ENCODE measurements at places on chromosomes 3 and 15.

DNA sequence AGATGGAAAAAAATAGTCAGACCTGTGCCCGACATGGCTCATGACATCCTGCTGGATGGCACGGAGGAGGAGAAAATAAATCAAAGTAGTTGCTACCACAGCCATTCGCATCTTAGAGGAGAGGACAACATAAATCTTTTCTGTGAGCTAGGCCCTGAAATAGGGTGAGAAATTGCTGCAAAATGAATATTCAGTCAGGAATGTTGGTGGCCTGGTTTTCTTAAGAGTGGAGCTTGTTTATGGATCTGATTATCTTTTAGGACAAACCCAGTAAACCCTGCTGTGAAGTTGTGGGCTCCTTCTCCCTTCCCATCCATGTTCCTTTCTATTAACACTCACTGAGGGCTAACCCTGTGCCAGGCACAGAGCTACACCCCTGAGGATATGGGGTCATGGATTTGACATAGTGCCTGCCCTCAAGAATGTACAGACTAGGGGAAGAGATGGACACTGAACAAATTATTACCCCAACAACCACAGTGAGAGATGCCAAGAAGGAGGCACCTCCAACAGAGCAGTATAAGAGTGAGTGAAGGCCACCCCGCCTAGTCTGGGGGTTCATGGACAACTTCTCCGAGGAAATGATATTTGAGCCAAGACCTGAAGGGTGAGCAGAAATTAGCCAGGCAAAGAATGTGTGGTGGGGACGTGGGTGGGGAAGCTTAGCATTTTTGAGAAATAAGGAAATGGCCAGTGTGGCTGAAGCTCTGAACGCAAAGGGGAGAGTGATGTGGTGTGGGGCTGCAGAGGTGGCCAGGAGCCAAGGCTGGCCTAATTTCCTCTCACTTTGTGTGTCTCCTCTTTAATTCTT lies 68.9 kb upstream of the ARL8B start:
- no peak for DNase-seq

GRCh38 chr15:46618984-46619383 lies 984.2 kb downstream of the SQOR start:
- no peak for DNase-seq

GRCh38 chr3:142459096-142459495 lies 11.3 kb upstream of the XRN1 start:
- no peak for DNase-seq

DNA sequence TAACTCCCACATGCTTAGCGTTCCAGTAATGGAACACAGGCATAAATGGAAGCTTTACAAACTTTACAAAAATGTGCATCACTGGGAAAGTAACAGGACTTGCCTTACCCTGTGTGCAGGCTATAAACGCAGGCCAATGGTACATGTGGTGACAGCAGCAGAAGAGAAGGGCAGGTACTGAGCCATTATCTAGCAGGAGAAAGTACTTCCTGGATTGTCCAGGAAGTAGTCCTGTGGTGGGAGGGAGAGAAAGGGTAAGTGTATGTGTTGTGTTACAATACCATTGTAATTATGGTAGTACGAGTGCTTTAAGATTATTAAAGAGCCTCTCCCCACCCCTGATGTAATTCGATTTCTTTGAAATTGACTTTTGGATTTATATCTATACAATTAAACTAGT lies 5.3 kb downstream of the ATP1B3 start:
- no peak for DNase-seq

DNA sequence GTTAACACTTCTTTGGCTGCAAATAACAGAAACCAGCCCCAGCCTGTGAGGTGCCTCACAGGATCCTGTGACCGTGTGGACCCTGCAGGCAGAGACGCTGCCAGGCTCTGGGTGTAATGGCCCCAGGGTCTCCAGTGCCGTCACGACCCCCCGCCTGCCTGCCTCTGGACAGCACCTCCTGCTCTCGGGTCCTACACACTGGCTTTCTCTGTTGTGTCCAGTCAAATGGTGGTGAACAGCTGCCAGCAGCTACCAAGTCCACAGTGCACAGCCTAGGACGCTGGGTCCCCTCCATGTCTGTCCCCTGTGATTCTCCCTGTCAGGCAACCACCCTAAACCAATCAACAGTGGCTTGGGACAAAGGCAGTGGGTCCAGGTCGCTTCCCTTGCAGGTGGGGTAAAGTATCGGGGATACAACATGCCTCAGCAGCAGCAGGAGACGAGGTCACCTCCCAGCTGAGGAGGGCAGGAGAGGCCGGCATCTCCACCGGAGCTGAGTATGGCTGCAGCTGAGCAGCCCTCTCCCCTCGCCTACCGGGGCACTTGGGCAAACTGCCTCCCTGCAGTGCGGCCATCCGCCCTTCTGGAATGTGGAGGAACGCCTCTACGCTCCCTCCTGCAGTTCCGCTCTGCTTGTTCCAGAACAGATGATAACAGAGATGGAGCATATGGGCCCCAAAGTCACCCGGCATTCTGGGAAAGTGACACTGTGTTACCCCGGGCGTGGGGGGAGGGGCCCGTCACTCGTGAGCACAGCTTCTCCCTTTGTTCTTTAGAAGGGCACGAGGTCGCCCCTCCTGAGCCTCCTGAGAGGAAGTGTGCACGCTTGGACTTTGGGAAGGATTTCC lies 21.1 kb upstream of the SKOR1 start:
- DNase-seq, result no peak

DNA sequence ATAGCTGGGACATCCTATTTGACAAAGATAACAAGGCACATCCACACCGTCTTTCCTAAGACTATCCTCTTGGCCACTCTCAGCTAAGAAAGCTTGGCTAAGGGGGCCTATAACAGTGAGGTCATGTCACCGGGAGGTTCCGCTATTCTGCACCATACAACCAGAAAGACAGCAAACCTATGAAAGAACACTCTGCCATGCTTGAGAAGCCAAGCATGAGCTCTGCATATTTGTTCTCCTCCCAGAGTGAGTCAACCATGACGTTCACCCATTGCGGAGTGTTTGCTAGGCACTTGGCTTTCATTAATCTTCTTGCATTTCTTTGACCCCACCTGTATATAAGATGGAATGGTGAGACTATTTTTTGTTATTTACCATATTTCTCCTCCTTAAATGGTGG lies 141.2 kb downstream of the GMNC start:
- peak; percentile 7 for DNase-seq

- no peak for DNase-seq
Measured at GRCh38 chr3:72591522-72592421, 256.5 kb downstream of the SHQ1 start.

DNA sequence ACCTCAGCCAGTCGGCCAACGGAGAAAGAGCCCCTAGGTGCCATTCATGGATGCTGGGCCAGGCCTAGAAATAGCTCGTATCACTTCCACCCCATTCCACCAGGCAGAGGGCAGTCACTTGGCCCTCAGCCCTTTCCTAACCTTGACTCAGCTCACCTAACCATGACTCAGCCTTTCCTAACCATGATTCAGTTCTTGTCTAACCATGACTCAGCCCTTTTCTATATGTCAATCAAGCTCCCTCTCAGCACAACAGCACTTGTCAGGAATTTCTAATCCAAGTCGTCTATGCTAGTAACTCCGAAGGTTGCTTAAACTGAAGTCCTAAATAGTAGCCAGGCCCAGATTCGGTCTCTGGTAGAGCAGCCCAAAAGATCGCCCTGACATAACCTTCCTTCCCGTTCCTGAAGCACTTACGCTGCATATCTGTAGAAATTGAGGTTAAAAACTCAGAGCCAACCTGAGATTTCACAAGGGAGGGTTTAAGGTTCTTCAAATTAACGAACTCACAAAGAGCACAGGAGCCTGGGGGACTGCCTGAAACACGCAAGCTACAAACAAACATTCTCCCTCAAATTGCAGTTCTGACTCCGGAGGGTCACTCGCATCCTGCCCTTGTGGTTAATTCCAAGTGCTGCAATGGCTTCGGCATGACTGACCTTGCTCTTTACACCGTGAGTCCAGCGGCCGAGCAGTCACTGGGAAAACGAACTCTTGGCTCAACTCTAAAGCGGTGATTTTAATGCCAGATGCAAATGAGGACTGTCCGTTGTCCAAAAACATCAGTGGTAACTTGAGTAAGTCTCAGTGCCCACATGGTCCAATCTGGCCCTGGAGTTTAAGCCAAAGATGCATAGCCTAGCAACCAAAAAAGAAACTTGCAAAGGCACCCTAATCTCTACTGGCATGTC lies 99.9 kb downstream of the ADAMTS17 start:
- no peak for DNase-seq

DNA sequence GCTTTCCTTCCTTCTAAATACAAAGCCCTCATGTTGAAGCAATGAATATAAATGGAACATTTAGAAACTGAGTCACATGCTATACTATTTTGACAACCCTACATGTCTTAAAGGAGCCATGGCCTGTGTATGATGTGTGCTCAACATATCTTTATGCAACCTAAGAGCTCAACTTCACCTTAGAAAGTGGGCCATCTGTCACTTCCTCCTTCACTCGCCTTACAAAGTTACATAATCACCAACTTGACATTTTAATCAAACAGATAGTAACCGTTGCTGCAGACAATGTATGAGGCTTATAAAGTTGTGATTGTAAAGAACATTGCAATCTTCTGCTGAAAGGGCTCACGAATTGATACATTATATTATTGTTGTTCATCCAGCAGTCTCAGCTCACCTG lies 163.6 kb downstream of the SERPINI1 start:
- DNase-seq, result no peak

DNA sequence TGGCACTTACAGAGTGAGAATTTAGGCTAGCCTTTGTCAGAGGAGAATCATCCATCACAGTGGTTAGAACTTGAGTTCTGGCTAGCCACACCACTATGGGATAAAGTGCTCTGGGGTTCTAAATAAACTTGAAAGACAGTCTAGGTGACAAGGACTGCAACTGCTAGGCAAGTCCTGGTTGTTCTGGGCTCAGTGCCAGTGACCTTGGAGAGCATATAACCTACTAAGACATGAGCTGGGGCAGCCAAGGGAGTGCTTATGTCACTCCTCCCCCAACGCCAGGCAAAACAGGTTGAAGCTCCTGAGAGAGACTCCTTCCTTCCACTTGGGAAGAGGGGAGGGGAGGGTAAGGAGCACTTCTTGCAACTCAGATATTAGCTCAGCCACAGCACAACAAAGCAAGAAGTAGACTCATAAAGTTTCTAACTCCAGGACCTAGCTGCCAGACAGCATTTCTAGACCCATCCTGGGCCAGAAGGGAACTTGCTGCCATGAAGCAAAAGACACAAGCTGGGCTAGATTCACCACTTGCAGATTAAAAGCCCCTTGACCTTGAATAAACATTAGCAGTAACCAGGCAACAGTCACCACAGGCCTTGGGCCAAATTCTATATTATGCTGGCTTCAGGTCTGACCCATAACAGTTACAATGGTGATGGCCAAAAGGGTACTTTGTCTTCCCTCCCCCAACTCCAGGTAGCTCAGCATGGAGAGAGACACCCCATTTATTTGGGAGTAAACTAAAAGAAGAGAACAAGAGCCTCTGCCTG lies 963.7 kb downstream of the PLOD2 start:
- no peak for DNase-seq

DNA sequence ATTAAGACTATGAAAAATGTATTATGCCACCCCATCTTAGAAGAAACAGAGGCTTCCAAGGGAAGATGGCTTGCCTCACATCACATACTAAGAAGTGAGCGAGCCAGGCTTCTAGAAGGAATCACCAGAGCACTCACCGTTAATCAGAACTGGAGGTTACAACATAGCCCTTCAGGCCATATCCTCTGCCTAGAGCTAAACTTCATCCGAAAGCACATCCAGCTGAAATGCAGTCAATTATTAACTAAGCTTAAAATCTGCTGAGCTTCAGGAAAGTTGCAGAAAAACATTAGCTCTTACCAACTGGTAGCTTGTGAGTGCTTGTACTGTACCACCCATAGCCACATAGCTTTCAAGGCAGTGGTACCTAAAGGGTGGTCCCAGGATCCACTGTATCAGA lies 483.2 kb downstream of the TBL1XR1 start:
- DNase-seq, result no peak

DNA sequence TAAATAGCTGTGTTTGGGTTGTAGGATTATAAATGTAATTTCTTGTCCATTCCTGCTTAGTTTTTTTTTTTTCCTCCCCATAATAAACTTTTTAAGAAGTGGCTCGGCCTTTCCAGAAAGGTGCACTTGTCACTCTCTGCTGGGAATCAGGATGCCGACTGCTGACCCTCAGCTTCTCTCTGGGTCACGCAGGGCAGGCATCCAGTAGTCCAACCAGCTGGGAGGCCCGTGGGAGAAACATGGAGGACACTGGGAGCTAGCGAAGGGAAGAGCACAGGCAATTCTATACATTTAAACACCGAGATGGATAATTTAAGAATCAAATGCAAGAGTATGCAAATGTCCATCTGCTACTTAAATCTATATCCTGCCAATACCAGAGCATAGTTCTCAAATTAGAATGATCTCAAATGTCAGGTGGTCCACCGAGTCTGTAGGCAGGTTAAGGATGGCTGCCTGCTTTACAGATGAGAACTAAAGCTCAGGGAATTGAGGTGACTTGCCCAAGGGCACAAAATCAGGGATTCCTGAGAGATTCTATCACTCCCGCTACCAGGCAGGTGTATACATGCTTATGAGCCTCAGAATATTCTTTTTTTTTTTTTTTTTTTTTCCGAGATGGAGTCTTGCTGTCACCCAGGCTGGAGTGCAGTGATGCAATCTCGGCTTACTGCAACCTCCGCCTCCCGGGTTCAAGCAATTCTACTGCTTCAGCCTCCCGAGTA lies 64.5 kb downstream of the DAPK2 start:
- no peak for DNase-seq

- DNase-seq, result no peak
Measured at GRCh38 chr3:115628075-115628412, 4.7 kb downstream of the GAP43 start.

- no peak for DNase-seq
Measured at GRCh38 chr3:70728311-70728710, 415.9 kb upstream of the MDFIC2 start.

DNA sequence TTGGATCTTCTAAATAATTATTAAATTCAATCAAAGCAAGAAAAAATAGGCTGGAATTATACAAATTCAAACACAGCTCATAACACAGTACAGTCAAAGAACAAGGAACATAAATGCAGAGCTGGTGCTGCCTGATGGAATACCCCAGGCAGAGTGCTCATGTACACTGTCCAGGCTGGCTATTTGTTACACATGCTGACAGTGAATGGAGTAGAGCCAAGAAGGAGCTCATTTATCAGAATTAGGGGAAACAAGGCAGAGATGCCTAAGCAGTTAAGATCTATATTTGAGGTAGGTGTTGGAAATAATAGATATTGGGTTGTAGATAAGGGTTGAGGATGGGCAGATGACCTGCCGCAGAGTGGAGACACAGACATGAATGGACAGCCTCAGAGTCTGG lies 788.2 kb upstream of the ARPP21 start:
- DNase-seq, result no peak

DNA sequence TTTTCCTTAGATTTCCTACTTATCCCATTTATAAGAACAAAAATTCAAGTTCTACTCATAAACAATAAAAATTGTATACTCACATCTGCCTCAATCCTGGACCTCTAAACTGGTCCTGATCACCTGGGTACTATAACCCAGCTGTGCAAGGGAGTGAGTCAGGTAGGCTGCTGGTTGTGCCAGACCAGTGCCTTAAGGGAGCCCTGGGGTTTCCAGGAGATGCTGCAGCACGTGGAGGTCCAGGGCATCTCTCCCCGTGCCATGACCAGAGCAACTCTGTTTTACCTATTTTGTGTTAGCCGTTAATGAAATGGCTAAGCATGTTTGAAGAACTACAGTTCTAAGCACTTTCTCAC lies 140.2 kb upstream of the TRIM42 start:
- no peak for DNase-seq

GRCh38 chr3:128572644-128573105 lies 77.9 kb downstream of the RPN1 start:
- DNase-seq, result peak; percentile 37

Data from GM19239 (cell line).